ENCODE measurements at places on chromosomes 3 and 15.

- no peak for DNase-seq
These were observed 387.4 kb upstream of the C2CD4B start for GRCh38 chr15:62552444-62552843.

GRCh38 chr3:53089511-53089910 is 40.7 kb downstream of the RFT1 start:
- no peak for DNase-seq

DNA sequence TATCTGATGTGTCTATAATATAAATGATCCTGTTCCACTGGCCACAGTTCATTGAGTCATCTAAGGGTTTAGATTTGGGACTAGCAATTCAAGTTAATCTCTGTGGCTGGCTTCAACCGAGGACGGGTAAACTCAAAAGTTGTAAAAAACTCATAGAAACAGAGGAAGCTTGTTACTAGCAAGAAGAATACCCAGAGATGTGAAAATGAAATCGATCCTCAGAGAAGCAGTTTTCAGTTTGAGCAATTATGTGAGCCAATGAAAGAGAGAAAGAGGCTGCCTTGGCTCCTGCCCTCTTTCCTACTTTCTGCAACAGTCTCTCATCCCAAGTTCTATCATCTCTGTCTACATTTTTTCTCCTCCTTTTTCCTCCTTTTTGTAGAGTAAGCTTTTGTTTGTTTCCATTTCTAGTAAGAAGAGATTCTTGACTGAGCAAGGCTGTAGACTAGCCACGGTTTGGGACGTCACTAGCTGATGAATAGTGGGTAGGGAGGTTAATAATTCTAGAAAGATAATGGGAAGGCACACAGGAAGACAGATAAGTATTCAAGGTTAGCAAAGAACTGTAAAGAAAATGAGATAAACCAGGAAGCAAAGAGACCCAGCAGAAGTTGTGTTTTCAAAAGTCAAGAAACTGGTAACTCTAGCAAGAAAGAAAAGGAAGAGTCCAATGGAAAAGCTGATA is 298.9 kb upstream of the NR2F2 start:
- DNase-seq, result no peak

DNA sequence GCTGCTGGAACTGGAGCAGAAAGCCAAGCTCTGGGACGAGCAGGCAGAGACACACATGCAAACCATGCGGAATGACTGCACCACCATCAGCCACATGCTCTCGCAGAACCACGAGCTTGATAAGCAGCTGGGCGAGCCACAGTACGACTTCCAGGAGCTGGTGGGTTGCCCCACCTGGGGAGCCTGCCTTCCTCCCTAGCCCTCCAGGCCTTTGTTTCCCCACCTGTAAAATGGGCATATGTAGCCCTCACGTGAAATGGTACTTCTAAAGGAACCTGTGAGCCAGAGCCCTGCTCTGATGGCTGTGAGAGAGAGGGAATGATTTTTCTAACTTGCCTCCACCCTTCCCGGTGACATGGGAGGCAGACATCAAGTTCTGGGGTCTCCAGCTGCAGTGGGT is 44.6 kb upstream of the GOLGA6B start:
- DNase-seq, result no peak

- no peak for DNase-seq
These were observed 40.3 kb downstream of the CHST14 start for GRCh38 chr15:40511093-40511471.

DNA sequence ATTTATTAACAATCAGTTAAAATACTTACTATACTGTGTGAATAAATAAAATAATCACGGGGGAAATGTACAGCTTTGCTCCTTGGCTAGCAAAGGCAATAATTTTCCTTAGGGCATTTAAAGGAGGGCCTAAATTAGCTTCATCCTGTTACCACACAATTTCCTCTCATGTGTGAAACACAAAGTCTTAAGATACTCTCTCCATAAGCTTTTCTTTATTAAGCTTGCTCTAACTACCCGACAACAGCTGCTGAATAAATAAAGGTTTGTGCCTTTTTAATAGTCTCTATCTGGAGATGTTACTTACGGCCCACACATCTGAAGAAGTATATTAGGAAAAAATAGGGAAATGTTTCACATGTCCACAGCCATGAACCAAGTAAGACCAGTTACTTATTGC is 29.7 kb downstream of the ZNF106 start:
- no peak for DNase-seq
